Stimulated activated CD8-positive, alpha-beta memory T cell treated with anti-CD3 and anti-CD28 coated beads, Interleukin-7, amount 100 ng/mL, for 1 hour (primary cell): ENCODE measurements at places on chromosomes 12 and 14.

DNA sequence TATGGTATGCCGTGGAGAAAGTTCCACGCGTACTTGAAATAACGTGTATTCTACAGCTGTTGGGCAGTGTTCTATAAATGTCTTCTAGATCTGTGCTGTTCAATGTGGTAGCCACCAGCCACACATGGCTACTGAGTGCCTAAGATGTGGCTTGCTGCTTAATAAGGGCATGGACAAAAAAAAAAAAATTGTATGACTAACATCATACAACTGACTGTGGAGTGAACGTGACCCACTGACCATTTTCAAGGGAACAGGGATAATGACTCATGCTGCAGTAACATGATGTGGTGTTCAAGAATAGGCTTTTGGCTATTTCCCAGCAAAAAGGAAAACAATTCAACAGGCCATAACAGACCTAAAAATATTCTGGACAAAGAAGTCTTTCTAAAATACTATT lies 13.0 kb downstream of the ATG14 start:
- DNase-seq, result no peak

- DNase-seq, result peak; percentile 40
Observed at GRCh38 chr12:120231316-120232011, 30.6 kb upstream of the RPLP0 start.

DNA sequence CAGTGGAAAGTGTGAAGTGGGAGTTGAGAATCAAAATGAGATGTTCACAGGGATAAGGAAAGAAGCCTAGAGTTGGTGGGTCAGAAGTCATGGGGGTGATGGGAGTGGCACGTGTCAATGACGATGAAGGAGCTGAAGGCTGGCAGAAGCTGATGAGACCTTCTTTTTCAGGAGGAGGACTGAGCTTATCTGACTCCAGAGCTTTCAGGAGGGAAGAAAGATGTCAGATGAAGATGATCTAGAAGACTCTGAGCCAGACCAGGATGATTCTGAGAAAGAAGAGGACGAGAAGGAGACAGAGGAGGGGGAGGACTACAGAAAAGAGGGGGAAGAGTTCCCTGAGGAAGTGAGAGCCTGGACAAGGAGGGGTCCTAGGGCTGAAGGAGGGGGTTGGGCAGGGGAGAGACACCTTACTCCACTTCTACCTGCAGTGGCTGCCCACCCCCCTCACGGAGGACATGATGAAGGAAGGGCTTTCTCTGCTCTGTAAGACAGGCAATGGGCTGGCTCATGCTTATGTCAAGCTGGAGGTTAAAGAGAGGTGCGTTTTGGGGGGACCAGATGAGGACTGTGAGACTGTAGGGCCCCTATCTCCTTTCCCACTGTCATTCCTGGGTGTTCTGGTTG lies 905 bp downstream of the LRRC23 start:
- DNase-seq, result no peak

GRCh38 chr14:71006200-71006563 lies 98.9 kb downstream of the PCNX1 start:
- no peak for DNase-seq

GRCh38 chr12:114580306-114580705 lies 103.7 kb downstream of the TBX3 start:
- no peak for DNase-seq

GRCh38 chr14:86346818-86347384 lies 817.0 kb downstream of the FLRT2 start:
- DNase-seq, result no peak

DNA sequence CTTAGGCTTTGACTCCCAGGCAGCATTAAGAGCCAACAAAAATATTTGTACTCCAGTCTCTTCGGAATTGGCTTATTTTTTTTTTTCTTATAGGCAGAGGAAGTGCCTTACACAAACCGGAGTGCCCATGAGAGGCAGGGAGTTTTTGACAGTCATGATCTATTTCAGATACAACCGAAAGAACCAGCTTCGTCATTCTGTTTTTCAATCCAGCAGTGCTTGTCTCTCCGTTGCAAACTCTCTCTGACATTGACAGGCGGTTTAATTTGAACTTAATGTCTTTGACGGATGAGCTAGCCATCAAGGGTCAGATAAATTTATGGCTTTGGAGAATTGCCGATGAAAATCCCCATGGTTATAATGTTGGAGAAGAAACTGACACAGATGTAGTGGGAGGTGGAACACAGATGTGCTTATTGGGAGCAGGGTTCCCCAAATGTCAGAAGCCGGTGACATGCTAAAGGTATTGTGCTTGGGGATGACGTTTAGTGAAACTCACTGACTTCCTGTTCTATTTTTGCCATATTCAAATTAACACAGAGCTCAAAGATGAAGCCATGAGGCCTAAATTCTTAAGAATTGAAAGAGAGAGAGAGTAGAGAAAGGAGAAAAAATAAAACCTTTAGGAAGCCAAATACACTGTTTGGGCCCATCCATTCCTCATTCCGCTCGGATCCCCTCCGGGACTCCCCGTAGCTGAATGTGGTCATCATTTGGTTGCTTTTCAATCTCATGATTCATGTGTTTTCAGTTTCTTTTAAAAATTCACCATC lies 59.7 kb downstream of the PLXNC1 start:
- DNase-seq, result no peak

GRCh38 chr12:113062502-113063395 lies 6.2 kb downstream of the DTX1 start:
- no peak for DNase-seq

DNA sequence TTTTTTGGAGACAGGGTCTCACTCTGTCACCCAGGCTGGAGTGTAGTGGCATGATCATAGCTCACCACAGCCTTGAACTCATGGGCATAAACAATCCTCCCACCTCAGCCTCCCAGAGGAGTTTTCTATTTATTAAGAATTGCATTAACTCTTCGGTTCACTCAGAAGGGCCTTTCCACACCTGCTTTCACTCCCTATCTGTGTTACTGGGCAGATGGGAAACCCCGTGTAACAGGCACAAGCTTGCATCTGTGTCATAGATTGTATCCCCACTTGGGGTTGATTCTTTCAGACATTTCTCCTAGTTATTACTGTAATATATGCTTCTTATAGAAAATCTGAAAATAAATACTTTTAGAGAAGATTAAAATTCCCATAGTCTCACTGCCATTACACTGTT lies 38.7 kb downstream of the STX2 start:
- no peak for DNase-seq

- DNase-seq, result no peak
Observed at GRCh38 chr12:105409801-105410471, 79.4 kb downstream of the C12orf75 start.

GRCh38 chr14:77570706-77571268 lies 45.6 kb downstream of the SPTLC2 start:
- DNase-seq, result no peak

DNA sequence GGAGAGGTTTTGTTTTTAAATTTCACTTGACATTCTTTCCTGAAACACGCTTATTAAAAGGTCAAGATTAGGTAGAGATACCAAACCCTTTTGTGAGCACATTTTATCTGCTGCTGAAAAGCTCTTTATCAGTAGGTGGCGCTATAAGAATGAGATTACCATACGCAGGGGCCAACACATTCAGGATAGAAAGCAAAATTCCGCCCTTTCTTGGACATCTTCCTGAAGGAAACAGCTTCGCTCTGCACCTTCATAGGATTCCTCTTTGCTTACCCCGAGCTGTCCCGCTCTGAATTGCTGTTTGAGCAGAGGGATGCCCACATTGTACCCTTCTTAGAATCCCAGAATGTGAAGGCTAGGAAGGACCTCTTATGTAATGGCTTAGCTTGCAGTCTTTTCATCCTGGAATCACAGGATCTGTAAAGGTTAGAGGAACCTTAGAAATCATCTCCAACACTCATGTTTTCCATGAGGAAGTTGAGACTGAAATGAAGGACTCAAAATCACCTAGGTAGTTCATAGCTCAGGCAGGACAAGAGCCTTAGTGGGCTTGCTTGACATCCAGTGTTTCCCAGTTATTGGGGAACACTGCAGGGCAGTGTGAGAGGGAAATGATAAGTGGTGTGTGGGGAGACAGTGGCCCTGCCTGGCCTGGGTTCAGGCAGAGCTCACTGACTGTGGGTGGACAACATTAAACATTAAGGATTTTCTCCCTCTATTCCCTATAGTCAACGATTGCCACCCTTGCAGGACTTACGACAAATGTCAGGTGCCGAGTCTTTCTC lies 38.7 kb upstream of the CRY1 start:
- no peak for DNase-seq

DNA sequence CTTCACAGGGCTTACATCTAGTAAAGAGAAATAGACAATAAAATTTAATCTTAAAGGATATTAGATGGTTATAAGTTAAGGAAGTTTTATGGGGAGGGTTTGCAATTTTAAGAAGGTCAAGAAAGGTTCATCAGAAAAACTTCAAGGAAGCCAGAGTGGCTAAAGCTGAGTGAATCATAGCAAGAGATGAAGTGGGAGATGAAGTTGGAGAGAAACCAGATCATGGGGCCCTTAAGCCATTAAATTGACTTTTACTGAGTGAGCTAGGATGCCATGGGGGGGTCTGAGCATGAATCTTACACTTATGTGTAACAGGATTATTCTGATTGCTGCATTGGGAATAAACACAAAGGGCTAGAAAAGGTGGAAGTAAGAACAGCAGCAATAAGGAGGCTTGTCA lies 189.2 kb downstream of the LRIG3 start:
- no peak for DNase-seq

GRCh38 chr12:65882486-65882885 lies 58.2 kb downstream of the HMGA2 start:
- no peak for DNase-seq

- DNase-seq, result no peak
Observed at GRCh38 chr14:57274551-57274950, 5.8 kb downstream of the AP5M1 start.

GRCh38 chr12:25591144-25591543 lies 38.1 kb upstream of the LMNTD1 start:
- no peak for DNase-seq

GRCh38 chr12:25449007-25449406 lies 104.1 kb downstream of the LMNTD1 start:
- no peak for DNase-seq

DNA sequence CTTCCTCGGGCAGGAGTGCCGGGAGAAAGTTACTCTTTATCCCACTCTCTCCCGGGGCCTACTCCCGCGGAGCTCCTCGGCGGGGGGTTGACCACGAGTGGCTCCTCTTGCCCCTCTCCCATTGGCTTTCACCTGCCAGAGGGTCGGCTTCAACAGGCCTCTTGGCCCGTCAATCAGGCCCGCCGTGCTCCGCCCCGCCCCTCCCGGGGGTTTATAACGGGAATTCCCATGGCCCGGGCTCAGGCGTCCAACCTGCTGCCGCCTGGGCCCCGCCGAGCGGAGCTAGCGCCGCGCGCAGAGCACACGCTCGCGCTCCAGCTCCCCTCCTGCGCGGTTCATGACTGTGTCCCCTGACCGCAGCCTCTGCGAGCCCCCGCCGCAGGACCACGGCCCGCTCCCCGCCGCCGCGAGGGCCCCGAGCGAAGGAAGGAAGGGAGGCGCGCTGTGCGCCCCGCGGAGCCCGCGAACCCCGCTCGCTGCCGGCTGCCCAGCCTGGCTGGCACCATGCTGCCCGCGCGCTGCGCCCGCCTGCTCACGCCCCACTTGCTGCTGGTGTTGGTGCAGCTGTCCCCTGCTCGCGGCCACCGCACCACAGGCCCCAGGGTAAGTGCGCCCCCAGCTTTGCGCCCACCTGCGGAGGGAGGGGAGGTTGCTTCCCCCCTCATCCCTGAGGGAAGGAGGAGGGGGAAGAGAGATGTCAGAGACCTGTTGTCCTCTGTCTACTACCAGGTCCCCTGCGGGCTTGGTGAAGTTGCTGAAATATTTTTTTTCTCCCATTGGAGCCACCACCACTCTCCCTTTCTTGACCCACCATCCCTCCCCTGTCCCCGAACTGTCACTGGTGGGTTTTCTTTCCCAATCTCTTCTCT lies at the start of gene SMOC1:
SMOC1 (plus strand) TSS at position 242 of the 869 bp plus-strand sequence; CDS start at position 505, 263 bp downstream.
- DNase-seq, result no peak

- DNase-seq, result no peak
Observed at GRCh38 chr14:79605849-79606248, 605.5 kb downstream of the DIO2 start.
